ENCODE measurements at places on chromosomes 7 and 10.

- DNase-seq = no peak
These were observed 250.2 kb downstream of the ELFN1 start for GRCh38 chr7:1920266-1920681.

GRCh38 chr7:44713141-44713540 is 35.5 kb upstream of the ZMIZ2 start:
- DNase-seq = no peak

GRCh38 chr7:46168671-46169383 is 247.8 kb upstream of the IGFBP3 start:
- DNase-seq = no peak

- DNase-seq = no peak
These were observed 39.7 kb downstream of the HIPK2 start for GRCh38 chr7:139738101-139738489.

GRCh38 chr7:16359216-16359615 is 62.1 kb downstream of the CRPPA start:
- DNase-seq = no peak

- DNase-seq = no peak
These were observed 3.0 kb downstream of the FAM204A start for GRCh38 chr10:118339111-118339510.

- DNase-seq = no peak
These were observed 330.1 kb upstream of the MGMT start for GRCh38 chr10:129136951-129137350.

DNA sequence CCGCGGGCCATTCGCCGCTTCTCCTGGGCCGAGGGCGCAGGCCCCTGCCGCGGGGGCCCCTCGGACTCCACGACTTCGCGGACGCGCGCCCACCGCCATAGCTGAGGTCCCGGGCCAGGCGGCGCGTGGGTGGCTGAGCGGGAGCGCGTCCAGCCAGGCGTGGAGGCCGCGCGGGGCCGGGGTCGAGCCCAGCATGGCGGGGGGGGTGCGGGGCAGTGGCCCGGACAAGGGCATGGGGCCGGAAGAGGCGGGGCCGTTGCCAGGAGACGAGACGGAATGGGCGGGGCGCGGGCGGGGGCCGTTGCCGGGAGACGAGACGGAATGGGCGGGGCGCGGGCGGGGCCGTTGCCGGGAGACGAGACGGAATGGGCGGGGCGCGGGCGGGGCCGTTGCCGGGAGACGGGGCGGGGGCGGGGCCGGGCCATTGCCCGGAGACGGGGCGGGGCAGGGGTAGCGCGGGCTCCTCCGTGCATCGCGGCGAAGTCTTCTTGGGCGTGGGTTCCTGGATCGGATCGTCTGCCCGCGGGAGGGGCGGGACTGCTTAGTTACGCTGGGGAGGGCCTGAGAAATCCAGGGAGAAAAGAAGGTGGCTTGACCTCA is 14.8 kb downstream of the ADAM8 start:
- peak; percentile 79 for DNase-seq

DNA sequence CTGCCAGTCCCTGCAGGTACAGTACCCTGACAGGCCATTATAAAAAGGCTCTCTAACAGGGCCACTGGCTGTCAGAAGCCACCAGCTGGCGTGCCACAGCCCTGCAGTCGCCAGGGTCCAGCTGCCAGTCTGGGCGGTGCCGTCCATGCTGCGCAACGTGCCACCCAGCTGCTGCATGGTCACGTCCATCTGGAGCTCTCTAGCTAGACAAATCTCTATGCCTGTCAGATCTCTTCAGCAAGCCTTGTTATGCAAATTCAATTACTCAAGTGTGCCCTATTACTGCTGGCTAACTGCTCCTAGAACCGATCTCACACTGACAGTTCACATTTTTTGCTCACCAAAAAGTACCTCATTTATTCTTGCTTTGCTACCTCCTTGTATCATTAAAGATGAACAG is 75.9 kb downstream of the HIBADH start:
- DNase-seq = no peak

GRCh38 chr10:24255115-24255880 is 46.4 kb downstream of the KIAA1217 start:
- DNase-seq = no peak

GRCh38 chr10:1208366-1209311 is 152.5 kb downstream of the WDR37 start:
- DNase-seq = no peak

DNA sequence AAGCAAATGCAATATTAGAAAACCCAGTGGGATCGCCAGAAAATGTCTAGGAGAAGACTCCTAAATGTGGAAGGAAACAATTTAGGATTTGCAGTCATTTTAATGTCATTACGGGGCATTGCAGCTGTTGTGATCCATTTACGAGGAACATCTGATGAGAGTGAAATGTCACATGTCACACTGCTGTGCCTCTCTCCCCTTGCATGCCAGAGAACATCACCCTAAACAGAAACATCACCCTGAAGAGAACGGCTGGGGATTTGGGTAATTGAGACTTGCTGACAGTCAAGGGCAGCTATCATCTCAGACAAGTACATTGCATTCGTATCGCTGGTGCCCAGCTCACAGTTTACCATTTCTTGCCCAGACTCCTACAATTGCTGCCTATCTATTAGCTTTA is 785.7 kb upstream of the POM121L12 start:
- no peak for DNase-seq

DNA sequence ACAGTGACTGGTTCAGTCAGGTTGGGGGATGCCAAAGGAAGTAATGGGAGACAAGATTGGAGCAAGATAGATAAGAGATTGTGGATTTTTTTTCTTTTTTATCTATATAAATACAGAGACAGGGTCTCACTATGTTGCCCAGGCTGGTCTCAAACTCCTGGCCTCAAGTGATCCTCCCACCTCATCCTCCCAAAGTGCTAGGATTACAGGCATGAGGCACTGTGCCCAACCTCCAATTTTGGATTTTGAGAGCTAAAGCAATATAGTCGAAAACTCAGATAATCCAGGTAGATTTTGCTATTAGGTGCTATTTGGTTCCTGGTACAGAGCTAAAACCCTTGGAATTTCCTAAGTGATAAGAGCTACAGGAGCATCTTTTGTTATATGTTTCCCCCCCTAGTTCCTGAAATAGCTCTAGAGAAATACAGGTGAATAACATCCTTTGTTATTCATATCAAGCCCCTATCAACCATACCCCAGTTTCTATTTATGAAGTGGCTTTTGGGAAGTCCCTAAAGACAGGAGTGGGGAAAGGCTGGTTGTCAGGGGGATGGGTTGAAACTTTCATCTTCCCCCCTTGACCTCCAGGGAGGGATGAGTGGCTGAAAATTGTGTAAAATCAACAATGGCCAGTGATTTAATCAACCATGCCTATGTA is 151.2 kb downstream of the CFTR start:
- DNase-seq = no peak

- no peak for DNase-seq
These were observed 44.9 kb downstream of the PPP1R3C start for GRCh38 chr10:91587710-91588638.

- DNase-seq = no peak
These were observed 168.2 kb downstream of the NRF1 start for GRCh38 chr7:129779602-129780256.

- no peak for DNase-seq
These were observed 5.7 kb downstream of the MNX1 start for GRCh38 chr7:157004521-157005455.

- no peak for DNase-seq
These were observed 52.3 kb downstream of the TPST1 start for GRCh38 chr7:66257481-66257880.

DNA sequence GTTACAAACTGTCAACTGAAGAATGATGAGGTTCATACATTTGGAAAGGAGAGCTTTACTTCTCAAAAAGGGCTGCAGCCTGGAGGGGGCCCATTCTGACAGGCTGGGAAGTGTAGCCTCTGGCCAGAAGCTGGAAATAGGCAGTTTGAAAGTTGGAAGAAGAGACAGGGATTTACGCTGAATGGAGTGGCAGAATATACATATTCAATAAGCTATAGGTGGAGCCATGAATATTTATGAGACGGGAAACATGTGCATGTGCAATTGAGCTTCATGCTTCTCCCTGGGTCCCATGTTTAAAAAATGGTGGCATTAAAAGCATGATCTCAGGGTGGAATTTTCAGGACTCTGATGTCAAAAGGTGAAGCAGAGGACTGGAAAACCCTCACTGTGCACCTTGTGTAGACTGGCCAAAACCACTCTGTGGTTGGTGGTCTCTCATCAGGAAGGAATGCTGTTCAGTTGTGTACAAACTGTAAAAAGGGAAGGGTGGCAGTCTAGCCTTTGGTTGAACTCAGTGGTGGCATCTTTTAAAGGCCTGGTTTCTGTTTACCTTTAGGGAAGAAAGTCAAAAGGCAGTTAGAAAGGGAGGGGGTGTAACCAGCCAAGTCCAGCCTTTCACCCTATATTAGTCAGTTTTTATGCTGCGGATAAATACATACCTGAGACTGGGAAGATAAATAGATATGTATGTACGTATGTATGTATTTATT is 7.2 kb upstream of the ACTR3B start:
- DNase-seq = no peak

DNA sequence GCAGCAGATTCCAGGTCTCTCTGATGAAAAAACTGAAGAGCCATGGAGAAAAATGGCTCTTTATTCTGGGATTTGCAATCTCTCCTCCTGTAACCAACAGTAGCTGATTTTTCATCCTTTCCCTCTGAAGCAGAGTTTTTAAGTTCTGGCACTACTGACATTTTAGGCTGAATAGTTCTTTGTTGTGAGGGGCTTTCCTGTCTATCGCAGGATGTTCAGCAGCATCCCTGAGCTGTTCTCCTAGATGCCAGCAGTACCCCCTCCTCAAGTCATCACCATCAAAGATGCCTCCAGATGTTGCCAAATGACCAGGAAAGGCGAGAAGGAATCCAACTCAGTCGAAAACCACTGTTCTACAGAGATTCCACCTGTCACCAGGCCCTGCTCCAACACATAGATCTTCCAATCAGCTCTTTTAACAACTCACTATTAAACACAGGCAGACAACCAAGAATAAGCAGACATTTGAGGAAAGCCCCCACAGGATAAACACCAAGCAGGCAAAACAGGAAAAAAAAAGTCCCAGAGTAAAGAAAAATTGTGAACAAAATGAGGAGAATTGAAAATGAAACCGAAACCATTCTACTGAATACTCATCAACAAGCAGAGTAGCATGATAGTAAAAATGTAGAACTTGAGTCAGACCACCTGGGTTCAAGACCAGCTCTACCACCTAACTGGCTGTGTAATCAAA is 124.8 kb downstream of the MPP7 start:
- DNase-seq = no peak

GRCh38 chr7:37382546-37383088 is 66.0 kb downstream of the ELMO1 start:
- no peak for DNase-seq

DNA sequence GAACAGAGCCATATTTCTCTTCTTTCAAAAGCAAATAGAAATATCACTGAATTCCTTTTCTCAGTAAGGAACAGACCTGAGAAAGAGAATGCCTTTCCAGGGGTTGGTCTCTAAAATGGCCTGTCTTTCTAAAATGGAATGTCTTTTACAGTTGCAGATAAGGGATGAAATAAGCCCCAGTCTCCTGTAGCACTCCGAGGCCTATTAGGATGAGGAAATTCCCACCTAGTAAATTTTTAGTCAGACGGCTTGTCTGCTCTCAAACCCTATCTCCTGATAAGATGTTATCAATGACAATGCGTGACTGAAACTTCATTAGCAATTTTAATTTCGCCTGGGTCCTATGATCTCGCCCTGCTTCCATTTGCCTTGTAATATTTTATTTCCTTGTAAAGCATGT is 2.9 kb upstream of the EFCAB10 start:
- no peak for DNase-seq

DNA sequence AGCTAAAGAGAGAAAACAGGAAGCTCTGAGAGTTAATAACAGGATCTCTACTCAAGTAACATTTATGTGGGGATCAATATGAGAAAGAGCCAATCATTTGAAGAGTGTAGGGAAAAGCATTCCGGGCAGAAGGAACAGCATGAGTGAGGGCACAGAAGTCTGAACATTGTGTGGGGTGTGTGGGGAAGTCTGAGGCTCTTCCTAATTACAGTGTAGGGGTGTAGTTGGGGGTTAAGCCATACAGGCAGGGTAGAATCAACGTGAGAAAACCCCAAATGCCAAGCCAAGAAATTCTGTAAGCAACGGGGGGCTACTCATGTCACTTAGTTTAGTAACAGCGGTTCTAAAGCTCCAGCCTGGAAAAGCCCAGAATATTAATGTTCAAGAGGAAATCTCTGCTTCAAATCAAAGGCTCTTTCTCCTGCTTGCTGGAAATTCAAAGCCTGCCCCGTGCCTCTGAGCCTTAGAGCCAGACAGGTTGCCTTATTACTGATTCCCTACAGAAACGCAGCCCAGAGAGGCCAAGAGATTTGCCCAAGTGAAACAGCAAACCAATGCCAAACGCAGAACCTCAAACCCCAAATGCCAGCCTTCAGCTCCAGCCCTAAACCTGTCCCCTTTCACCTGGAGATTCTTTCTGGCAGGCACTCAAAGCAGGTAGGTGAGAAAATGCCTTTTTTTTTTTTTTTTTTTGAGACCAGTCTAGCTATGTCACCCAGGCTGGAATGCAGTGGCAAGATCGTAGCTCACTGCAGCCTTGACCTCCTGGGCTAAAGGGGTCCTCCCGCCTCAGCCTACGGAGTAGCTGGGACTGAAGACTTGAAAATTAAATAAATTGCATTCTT is 36.1 kb downstream of the DNAJB12 start:
- no peak for DNase-seq

DNA sequence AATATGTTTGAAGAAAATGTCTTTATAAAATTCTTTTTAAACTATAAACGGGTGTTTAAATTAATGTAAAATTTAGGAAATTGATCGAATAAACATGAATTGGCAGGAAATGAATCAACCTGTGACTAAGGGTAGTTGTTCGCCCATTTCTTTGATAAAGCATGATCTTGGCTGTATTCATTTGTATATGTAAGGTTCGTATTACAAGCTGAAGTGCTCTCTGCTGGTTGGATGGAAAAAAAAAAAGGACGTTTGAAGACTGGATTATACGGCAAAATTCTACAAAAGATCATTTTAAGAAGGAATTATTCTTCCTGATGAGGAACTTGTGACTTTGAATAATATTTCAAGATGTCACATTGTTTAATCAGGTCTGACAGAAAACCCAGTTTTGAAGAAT is 185.4 kb upstream of the ANK3 start:
- DNase-seq = no peak

- DNase-seq = no peak
These were observed 505.8 kb downstream of the GPAM start for GRCh38 chr10:111677759-111678158.
